NCI-H774 (cell line): ENCODE measurements at places on chromosomes 12 and 14.
A peak's percentile ranks its signal among the peaks of the same experiment; 100 is the strongest.

DNA sequence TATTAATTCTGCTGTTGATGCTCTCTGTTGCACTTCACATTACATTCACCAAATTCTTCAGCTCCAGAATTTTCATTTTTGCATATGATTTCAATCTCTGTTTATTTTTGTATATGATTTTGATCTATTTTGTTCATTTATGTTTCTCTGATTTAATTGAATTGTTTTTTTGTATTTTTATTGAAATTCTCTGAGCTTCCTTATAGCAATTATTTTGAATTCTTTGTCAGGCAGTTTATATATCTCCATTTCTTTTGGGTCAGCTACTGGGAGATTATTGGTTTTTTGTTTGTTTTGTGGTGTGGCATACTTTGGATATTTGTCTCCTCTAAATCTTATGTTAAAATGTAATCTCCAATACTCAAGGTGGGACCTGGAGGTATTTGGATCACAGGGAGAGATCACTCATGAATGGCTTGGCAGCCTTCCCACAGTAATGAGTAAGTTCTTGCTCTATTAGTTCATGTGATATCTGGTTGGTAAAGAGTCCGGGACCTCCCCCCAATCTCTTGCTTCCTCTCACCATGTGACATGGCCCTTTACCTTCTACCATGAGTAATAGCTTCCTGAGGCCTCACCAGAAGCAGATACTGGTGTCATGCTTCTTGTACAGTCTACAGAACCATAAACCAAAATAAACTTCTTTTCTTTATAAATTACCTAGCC lies 8.7 kb upstream of the TCL1A start:
- DNase-seq: no peak

GRCh38 chr14:71163842-71164629 lies 256.8 kb downstream of the PCNX1 start:
- no peak for DNase-seq

DNA sequence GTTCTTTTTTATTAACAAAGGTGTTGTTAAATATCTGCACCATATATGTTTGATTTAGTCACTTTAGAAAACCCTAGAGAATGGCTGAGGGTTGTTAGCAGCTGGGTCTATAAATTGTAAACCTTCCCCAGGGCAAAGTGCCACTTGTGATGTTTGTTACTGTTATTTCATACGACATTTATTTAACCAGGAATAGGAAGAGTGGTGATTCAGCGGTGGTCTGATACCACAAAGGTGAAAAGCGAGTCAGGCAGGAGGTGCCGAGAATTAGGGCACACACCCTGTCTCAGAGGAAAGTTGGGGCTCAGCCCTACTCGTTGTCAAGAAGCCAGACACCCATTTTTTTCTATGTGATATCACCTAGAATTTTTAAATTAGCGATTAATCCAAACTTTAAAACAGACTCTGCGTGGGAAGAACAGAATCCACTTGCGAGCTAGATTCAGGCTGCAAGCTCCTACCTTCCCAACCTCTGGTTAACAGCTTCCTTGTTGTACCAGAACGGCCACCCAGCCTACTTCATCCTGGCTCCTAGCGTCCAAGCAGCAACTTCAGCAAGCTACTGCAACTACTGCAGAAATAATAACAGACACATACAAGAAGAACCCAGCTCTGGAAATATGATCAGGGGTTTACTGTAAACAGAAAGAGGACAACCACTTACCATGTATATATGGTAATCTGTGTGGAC lies 126.7 kb downstream of the TMEM132D start:
- DNase-seq: peak; percentile 37

- no peak for DNase-seq
These were observed 128.3 kb downstream of the SLC16A7 start for GRCh38 chr12:59724011-59724695.

GRCh38 chr12:14901228-14901562 lies 15.5 kb upstream of the MGP start:
- no peak for DNase-seq

DNA sequence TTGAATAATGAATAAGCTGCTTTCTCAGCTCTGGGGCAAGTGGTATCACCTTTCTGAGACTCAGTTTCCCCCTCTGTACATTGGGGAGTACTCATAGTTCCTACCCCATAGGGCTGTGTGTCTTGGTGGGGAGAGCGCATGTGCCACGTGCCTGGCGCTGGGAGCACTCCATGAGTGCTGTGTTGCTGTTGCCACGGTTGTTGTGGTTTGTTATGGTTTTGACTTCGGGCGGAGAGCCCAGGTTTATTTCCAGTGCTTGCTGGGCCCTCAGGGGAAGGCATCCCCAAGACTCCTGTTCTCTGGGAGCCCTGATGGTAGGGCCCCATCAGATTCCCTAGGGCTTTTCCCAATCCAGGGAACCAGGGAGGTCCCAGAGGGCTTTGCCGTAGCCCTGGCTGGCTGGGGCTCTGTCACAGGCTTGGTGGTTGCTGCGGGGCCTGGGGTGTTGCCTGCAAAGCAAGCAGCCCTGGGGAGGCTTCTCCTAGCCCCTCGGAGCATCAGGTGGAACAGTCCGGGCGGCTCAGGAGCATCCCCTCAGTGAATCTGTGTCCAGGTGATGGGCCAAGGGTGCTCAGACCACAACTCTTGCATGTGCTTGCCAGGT lies 18.6 kb downstream of the SH2B3 start:
- DNase-seq: no peak

- DNase-seq: no peak
These were observed 96.5 kb downstream of the PPP1R12A start for GRCh38 chr12:79838359-79838758.

GRCh38 chr14:81309511-81309910 lies 88.8 kb upstream of the GTF2A1 start:
- no peak for DNase-seq

GRCh38 chr14:53168786-53169185 lies 15.7 kb upstream of the DDHD1 start:
- DNase-seq: no peak

- DNase-seq: no peak
These were observed 13.9 kb upstream of the KRT80 start for GRCh38 chr12:52205612-52206303.

DNA sequence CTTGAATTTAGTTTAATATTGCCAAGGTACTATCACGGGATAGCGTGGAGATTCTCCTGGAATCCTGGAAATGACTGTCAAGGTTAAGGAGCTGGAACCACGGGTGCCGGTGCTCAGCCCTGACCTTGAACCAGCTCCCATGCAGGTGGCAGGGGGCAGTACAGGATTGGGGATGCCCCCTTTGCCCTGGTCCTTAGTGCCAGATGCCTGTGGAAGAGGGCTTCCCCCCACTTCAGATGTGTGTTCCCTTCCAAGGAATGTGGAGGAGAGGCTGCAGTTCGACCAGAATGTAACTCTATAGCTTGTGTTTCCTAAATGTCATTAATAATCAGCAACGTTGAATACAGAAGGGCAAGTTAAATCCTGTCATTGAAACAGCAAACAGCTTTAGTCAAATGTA lies 258.9 kb downstream of the VRK1 start:
- DNase-seq: no peak

- peak; percentile 6 for DNase-seq
These were observed 11.9 kb downstream of the CFAP54 start for GRCh38 chr12:96501133-96501761.

DNA sequence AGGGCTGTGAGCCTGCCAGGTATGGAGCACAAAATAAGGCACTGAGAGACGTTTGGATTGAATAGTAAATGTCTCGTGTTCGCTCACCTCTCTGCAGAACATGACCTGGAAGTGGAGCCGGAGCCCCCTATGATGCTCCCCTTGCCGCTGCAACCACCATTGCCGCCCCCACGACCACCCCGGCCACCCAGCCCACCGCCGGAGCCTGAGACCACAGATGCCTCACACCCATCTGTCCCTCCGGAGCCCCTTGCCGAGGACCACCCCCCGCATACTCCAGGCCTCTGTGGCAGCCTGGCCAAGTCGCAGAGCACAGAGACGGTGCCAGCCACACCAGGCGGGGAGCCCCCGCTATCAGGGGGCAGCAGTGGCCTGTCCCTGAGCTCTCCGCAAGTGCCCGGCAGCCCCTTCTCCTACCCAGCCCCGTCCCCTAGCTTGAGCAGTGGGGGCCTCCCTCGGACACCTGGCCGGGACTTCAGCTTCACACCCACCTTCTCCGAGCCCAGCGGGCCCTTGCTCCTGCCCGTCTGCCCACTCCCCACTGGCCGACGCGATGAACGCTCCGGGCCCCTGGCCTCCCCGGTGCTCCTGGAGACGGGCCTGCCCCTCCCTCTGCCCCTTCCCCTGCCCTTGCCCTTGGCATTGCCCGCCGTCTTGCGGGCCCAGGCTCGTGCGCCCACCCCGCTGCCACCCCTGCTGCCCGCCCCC lies 18.7 kb downstream of the SETD1B start:
- DNase-seq: no peak

- DNase-seq: no peak
These were observed 250.9 kb downstream of the ADGRD1 start for GRCh38 chr12:131204416-131205274.

DNA sequence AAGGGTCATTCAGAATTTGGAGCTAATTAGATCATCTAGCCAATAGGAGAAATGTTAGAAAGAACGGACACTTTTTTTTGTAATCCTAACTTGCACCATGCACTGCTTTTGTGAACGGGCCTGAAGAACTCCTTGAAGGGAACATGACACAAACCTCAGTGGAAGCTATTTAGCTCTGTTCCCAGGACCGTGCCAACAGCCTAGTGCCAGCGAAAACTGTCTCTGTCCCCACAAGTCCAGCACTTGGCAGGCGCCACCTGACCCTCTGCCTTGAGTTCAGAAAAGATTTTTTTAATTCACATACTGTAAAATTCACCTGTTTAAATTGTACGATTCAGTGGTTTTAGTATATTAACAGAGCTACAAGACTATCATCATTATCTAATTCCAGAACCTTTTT lies 31.3 kb upstream of the KCNA5 start:
- DNase-seq: no peak

DNA sequence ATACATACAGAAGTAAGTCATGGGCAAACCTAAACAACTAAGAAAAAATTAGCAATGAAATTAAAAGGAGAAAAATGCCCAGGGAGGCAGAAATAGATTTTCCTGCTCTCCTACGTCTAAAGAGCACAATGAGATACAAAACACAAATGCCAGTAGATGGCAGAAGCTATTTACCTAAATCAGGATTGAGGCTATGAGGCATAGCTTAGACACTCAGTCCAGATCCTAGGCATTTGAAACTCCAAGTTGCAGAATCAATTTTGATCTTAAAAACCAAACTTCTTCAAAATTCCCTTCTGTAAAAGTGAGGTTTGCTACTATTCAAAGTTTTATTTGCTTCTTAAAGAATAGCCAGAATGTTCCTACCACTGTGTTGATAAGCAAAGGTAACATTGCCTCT lies 368.6 kb downstream of the DAD1 start:
- DNase-seq: no peak

- no peak for DNase-seq
These were observed 333.9 kb downstream of the CEP128 start for GRCh38 chr14:80607430-80608190.

DNA sequence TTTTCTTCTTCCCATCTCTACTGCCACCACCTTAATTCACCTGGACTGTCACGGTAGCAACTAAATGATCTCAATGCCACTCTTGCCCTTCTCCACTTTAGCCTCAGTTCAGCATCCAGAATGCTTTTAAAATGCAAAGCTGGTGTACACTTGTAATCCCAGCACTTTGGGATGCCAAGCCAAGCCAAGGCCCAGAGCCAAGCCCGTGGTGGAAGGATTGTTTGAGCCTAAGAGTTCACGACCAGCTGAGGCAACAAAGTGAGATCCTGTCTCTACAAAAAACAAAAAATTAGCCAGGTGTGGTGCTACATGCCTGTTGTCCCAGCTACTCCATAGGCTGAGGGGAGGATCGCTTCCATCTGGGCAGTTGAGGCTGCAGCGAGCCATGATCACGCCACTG lies 5.9 kb downstream of the CIPC start:
- peak; percentile 43 for DNase-seq

DNA sequence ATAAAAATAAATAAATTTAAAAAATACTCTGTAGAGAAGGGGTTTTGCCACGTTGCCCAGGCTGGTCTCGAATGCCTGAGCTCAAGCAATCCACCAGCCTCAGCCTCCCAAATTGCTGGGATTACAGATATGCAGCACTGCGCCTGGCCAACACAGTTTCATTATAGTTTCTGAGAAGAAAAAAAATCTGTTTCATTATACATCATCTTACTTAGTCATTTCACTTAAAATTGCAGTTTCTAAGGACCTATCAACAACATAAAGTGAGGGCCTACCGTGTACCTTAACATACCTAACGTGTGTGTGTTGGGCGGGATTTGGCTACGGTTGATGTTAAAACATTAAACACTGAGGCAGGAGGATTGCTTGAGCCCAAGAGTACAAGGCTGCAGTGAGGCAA lies 28.3 kb downstream of the P2RX2 start:
- DNase-seq: no peak

DNA sequence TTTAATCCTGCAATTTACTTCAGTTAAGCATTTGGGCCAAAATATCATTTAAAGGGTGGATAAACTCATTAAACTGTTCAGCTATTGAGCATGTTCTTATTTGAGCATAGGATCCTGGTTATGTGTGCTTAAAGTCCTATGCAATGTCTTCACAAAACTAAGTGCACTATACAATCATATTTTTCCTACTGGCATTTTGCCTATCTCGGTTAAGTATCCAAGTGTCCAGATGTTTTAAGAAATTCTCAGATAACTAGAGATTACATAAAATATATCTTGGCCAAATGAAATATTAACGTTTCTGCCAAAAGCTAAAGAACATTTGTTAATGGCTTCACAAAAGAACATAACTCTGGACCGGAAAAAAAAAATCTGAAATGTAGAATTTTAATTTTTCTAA lies 250.8 kb upstream of the LRFN5 start:
- no peak for DNase-seq

DNA sequence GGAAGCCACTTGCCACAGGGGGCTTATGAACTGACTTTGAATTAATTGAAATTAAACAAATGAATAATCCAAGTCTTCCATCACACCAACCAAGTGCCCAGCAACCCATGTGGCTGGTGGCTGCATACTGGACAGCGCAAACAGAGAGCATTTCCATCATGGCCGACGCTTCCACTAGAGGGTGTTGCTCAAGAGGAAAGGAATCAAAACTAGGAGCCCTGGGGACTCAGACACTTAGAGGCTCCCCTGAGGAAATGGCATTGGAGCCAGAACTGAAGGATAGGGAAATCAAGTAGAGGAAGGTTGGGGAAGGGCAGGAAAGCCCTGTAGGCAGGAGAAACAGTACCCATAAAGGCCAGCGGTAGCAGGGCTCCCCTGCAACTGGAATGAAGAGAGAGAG lies 50.6 kb upstream of the NUAK1 start:
- DNase-seq: no peak

GRCh38 chr14:104375551-104376201 lies 203.9 kb upstream of the C14orf180 start:
- no peak for DNase-seq

- no peak for DNase-seq
These were observed 16.0 kb upstream of the SERPINA4 start for GRCh38 chr14:94545131-94545841.

GRCh38 chr14:104874110-104874531 lies 9.1 kb downstream of the CEP170B start:
- no peak for DNase-seq

DNA sequence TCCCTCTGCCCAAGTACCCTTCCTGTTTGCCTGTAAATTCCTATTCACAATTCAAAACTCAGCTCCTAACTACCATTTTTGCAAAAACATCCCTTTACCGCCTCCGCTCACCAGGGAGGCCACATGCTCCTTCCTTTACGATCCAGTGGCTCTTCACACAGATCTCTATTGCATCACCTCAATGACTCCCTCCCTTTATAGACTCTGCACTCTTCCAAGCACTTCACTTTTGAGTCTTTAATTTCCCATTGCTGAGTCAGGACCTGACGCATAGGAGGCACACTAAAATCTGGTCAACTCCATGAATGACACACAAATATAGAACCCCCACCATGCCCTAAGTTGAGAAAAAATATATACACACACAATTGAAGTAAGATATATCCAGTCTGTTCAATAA lies 45.9 kb downstream of the PPP1R13B start:
- no peak for DNase-seq
